ENCODE measurements at places on chromosomes 5 and 9.

- no peak for DNase-seq
Measured at GRCh38 chr5:36701085-36701698, 94.8 kb downstream of the SLC1A3 start.

DNA sequence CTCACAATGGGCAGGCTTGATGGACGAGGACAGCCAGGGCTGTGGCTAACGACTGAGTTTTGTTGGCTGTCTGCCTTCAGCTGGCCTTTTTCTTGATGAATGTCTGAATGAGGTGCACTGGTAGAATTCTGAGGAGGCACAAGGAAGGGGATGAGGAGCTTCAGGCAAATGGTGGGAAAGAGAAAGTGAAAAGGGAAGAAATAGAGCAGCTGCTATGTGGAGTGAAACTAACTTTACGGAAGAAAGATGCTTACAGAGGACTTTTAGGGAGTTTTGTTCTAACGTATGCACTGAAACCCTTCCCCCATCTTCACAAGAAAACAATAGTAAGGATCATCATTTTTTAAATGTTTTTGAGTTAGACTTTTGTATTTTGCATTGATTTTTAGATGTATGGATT, 45.3 kb downstream of the OR2K2 start:
- DNase-seq: no peak

GRCh38 chr5:135337064-135337463, 62.0 kb downstream of the MACROH2A1 start:
- DNase-seq: no peak

DNA sequence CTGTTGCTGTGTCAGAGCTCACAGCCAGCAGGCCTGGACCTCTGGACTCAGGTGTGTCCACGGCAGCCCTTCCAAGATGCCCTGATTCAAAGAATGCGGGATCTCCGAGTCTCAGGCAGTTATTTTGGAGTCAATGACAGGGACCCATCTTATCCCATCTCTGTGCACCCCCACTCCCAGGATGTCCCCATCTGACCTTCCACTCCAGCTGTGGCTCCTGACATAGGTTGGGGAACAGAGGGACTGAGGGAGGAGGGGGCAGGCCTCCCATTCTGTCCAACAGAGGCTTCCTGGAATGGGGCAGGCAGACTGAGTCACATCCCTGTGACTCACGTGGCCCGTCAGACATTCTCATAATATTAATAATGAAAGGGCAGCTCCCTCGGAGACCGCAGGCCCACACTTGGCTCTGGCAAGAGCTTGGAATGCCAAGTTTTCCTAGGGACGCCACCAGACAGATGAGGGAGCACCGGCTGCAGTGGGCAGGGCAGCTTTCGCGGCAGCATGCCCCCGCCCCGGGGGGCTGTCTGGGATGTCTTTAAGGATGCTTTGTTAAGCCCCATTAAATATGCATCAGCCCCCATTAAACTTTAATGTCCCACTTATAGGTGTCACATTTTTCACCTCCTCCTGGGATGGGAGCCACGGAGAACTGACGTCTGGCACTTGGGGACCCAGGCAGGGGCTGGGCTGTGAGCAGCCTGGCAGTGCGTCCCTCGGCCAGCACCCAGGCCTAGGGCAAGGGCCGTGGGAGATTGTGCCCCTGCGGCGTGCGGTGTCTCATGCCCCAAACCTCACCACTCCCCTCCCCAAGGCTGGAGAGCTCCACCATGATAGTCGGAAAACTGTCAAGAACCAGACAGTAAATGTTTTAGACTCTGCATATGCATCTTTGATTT, 23.6 kb upstream of the FIBCD1 start:
- DNase-seq: no peak

DNA sequence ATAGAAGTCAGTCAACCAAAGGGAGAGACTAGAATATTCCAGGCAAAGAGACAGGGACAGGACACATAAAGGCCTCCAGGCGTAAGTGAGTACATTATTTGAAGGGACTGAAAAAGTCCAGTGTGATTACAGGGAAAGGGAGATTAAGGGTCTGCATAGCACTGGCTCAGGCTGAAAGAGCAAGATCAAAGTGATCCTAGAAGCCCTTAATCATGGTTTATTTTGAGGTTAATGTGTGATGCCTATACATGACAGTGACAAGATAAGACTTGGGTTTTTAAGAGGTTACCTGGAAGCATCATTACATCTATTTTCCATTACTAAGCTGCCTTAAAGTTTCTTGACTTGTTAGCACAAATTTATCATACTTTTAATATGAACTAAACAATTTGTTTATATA, 25.8 kb downstream of the LMBRD2 start:
- no peak for DNase-seq

Data from CD4-positive, alpha-beta T cell treated with Interferon alpha-2 for 1 hour (primary cell).